Hepatocyte (in vitro differentiated cells): ENCODE measurements at places on chromosomes 2 and 18. TPM values are rescaled to one million over a fixed set of nuclear protein-coding genes. Genes with fewer than 3 reads are reported as not detected.

GRCh38 chr2:238649936-238650518, 197.9 kb upstream of the TWIST2 start:
- no peaks in the 10 kb centered on the region for H3K36me3 ChIP-seq
- H3K27me3 ChIP-seq, result no peaks in the 10 kb centered on the region
- no peaks in the 10 kb centered on the region for H3K4me1 ChIP-seq
- DNase-seq, result no peak

GRCh38 chr2:197803033-197803444, 1.4 kb upstream of the PLCL1 start:
- H3K36me3 ChIP-seq, result no peaks in the 10 kb centered on the region
- H3K27ac ChIP-seq, result no peak overlapping the region
- peaks cover 5% of the 10 kb centered on the region for H3K4me1 ChIP-seq
- H3K27me3 ChIP-seq, result peaks cover 28% of the 10 kb centered on the region

DNA sequence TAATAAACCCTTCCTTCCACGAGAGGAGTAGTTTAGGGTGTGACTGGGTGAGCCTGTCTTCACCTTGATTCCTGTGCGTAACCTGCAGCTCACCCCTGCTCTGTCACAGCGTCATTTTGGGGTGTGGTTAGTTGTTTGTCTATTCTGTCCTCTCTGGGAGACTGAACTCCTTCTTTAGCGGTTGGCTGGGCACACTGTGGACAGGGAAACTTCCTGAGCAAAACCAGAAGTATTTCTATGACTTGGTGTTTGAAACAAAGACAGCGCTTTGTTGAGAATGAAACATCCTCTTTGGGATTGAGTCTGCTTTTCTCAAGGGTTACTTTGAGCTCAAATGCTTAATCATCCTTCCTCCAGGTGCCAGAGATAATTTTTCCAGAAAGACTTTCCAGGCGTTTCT, 270.7 kb downstream of the HRH4 start:
- no peak overlapping the region for H3K4me3 ChIP-seq
- peaks cover 10% of the 10 kb centered on the region for H3K27me3 ChIP-seq
- no peaks in the 10 kb centered on the region for H3K36me3 ChIP-seq
- DNase-seq, result no peak

The RAB17 gene
- 56.8 and 58.3 TPM in 2 replicates for total RNA-seq

- H3K27ac ChIP-seq, result no peak overlapping the region
- H3K4me3 ChIP-seq, result no peak overlapping the region
These were observed 293.0 kb downstream of the RDH14 start for GRCh38 chr2:18267501-18267900.

GRCh38 chr2:161586517-161587167, 37.6 kb upstream of the SLC4A10 start:
- no peaks in the 10 kb centered on the region for H3K36me3 ChIP-seq
- no peak overlapping the region for H3K27ac ChIP-seq
- peaks cover 5% of the 10 kb centered on the region for H3K27me3 ChIP-seq
- H3K4me1 ChIP-seq, result no peaks in the 10 kb centered on the region

- H3K4me1 ChIP-seq, result no peaks in the 10 kb centered on the region
- no peak overlapping the region for H3K4me3 ChIP-seq
- no peaks in the 10 kb centered on the region for H3K36me3 ChIP-seq
- DNase-seq, result no peak
- H3K27me3 ChIP-seq, result no peaks in the 10 kb centered on the region
- H3K27ac ChIP-seq, result no peak overlapping the region
These were observed 25.9 kb upstream of the YES1 start for GRCh38 chr18:837922-838321.

GRCh38 chr2:196218106-196218505, 46.7 kb upstream of the STK17B start:
- H3K4me3 ChIP-seq, result no peak overlapping the region
- H3K27ac ChIP-seq, result no peak overlapping the region
- H3K27me3 ChIP-seq, result no peaks in the 10 kb centered on the region
- no peaks in the 10 kb centered on the region for H3K36me3 ChIP-seq
- H3K4me1 ChIP-seq, result no peaks in the 10 kb centered on the region
- no peak for DNase-seq

GRCh38 chr2:224357098-224357901, 44.6 kb downstream of the FAM124B start:
- H3K4me1 ChIP-seq, result no peaks in the 10 kb centered on the region
- H3K36me3 ChIP-seq, result no peaks in the 10 kb centered on the region
- no peak overlapping the region for H3K4me3 ChIP-seq
- peaks cover 4% of the 10 kb centered on the region for H3K27me3 ChIP-seq

DNA sequence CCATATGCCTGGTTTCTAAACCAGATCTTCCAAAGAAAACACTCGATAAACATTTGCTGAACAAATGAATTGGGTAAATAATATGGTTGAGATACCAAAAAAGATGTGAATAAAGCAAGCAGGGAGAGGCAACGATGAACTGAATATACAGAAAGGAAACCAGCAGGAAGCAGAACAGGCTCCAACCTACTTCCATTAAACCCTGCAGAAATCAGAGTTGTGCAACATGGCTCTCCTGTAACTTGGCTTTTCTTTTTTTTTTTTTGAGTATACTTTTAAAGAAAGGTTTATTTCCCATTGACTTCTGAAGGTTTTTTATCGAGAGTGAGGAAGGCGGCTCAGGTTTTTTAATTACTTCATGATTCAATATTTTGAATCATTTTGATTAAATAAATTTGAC, 23.5 kb downstream of the ITSN2 start:
- no peaks in the 10 kb centered on the region for H3K4me1 ChIP-seq
- no peaks in the 10 kb centered on the region for H3K27me3 ChIP-seq
- no peaks in the 10 kb centered on the region for H3K36me3 ChIP-seq
- H3K27ac ChIP-seq, result no peak overlapping the region
- DNase-seq, result no peak
- H3K4me3 ChIP-seq, result no peak overlapping the region

The UBXN4 gene
- 111 and 121 TPM in 2 replicates for total RNA-seq

GRCh38 chr2:27381577-27382181, 1.1 kb upstream of the ZNF513 start:
- H3K27ac ChIP-seq, result peak overlapping the region; percentile 100
- no peaks in the 10 kb centered on the region for H3K36me3 ChIP-seq
- DNase-seq, result no peak
- peaks cover 20% of the 10 kb centered on the region for H3K4me1 ChIP-seq
- no peaks in the 10 kb centered on the region for H3K27me3 ChIP-seq

DNA sequence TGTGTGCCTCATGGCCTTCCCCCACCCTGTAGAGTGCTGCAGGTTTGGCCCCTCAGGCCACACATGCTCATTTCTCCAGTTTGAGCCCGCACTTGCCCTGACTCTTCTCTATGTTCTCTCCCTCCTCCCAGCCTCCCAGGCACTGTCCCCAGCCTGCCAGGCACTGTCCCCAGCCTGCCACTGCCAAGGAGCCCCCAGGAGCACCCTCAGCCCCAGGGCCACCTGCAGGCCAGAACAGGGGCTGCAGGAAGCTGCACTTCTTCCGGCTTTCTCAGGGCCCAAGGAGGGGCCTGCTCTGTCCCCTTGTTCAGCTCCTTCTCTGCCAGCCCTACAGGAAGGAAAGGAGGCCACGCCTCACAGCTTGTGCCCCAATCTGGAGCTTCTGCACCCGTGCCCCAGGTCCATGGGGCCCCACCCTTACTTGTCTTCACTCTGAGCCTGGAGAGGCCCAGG, 31.6 kb downstream of the CYP26B1 start:
- no peaks in the 10 kb centered on the region for H3K27me3 ChIP-seq
- no peak for DNase-seq
- no peak overlapping the region for H3K4me3 ChIP-seq
- no peak overlapping the region for H3K27ac ChIP-seq
- peaks cover 10% of the 10 kb centered on the region for H3K4me1 ChIP-seq

The NOL4 gene
- total RNA-seq, result 1.3 and 2.0 TPM in 2 replicates

The CNTNAP5 gene
- 0.12 TPM in 1 of 2 replicates, not detected in the other for total RNA-seq

- no peak overlapping the region for H3K4me3 ChIP-seq
- no peak for DNase-seq
- H3K27ac ChIP-seq, result no peak overlapping the region
- H3K36me3 ChIP-seq, result no peaks in the 10 kb centered on the region
These were observed 47.9 kb upstream of the KCNF1 start for GRCh38 chr2:10863837-10864236.

DNA sequence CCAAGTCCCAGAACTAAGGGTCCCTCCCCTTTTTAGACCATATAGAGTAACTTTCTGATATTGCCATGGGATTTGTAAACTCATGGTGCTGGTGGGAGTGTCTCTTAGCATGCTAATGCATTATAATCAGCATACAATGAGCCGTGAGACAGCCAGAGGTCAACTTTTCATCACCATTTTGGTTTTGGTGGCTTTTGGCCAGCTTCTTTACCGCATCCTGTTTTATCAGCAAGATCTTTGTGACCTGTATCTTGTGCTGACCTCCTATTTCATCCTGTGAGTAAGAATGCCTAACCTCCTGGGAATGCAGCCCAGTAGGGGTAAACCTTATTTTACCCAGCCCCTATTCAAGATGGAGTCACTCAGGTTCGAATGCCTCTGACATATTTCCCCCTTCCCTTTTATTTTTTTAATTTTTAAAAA, 148.2 kb downstream of the PHLPP1 start:
- DNase-seq, result no peak
- H3K4me3 ChIP-seq, result no peak overlapping the region
- H3K4me1 ChIP-seq, result no peaks in the 10 kb centered on the region
- no peaks in the 10 kb centered on the region for H3K27me3 ChIP-seq
- no peak overlapping the region for H3K27ac ChIP-seq

The KCNJ3 gene
- total RNA-seq, result 0.88 and 3.0 TPM in 2 replicates

The RBKS gene
- total RNA-seq, result 5.5 and 6.7 TPM in 2 replicates

GRCh38 chr2:112957511-112957910, 20.3 kb upstream of the IL36G start:
- DNase-seq, result no peak
- no peaks in the 10 kb centered on the region for H3K36me3 ChIP-seq
- no peaks in the 10 kb centered on the region for H3K4me1 ChIP-seq

- no peaks in the 10 kb centered on the region for H3K36me3 ChIP-seq
- H3K27ac ChIP-seq, result no peak overlapping the region
- H3K27me3 ChIP-seq, result no peaks in the 10 kb centered on the region
- peaks cover 4% of the 10 kb centered on the region for H3K4me1 ChIP-seq
- no peak for DNase-seq
These were observed 38.0 kb upstream of the ERMN start for GRCh38 chr2:157363612-157364101.

The FKBP1B gene
- total RNA-seq, result 20.2 and 24.4 TPM in 2 replicates

DNA sequence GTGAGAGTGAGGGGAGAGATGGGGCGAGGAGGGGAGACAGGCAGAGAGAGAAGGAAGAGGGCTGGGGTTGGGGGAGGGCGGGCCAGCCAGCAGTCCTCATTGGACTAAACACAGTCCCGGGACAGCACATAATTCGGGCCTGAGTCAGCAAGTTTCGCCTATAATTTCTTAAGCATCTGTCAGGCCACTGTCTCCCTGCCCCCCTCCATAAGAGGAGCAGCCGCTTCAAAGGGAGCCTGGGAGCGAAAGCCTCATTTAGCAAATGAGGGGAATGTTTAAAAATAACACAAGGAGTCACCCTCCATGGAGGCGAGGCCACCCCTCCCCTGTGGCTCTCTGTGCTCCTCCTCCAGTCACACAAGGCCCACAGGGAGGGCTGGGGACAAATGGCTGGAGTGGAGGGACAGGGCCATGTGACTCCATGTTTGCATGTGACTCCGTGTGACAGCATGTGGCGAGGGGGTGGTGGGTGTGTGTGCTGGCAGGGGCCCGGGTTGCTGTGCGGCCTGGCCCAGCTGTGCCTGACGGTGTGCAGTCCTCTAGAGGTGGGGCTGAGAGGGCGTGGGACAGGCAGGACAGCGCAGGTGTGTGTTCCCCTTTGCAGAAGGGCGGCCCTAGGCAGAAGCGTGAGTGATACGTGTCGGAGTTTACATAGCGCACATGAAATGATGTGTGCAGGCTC, 162.4 kb downstream of the CELF4 start:
- no peak overlapping the region for H3K27ac ChIP-seq
- H3K36me3 ChIP-seq, result no peaks in the 10 kb centered on the region
- H3K4me3 ChIP-seq, result no peak overlapping the region
- peak; percentile 56 for DNase-seq
- H3K4me1 ChIP-seq, result no peaks in the 10 kb centered on the region
- H3K27me3 ChIP-seq, result no peaks in the 10 kb centered on the region

The NHEJ1 gene
- total RNA-seq, result 27.8 and 28.2 TPM in 2 replicates

- H3K4me3 ChIP-seq, result no peak overlapping the region
- no peaks in the 10 kb centered on the region for H3K27me3 ChIP-seq
- no peaks in the 10 kb centered on the region for H3K36me3 ChIP-seq
- H3K4me1 ChIP-seq, result peaks cover 5% of the 10 kb centered on the region
- H3K27ac ChIP-seq, result no peak overlapping the region
These were observed 10.7 kb upstream of the IL1RL2 start for GRCh38 chr2:102176172-102176571.

DNA sequence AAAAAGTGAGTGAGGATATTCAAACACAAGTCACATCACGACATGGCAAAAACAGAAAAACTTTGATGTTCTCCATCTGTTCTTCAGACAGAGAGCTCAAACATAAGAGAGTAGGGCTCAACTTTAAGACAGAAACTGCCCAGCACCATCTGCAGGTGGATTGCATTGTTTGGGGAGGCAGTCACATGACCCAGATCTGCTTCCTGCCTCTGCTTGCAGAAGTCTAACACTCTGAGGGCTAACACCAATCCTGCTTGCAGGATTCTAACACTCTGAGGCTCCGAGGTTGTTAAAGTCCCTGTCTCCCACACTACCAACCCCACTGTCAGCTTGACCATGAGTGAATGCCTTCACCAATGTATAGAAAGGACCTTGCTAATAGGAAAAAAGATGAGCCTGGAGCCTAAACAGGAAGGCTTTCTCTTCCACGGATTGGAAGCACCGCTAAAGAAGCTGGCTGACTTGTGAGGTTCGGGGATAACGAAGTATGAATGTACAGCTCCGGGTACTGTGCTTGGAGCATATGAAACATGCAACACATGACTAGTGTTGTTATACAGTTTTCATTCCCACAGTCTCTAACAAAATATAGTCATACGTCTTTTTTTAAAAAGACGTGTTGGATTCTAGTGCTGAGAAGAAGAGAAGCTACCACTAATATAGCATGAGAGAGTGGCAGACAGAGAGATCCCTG, 176.6 kb upstream of the CREB1 start:
- no peak overlapping the region for H3K27ac ChIP-seq
- H3K4me3 ChIP-seq, result no peak overlapping the region
- H3K27me3 ChIP-seq, result no peaks in the 10 kb centered on the region
- no peaks in the 10 kb centered on the region for H3K4me1 ChIP-seq

The BOLL gene
- total RNA-seq, result not detected in 2 replicates

DNA sequence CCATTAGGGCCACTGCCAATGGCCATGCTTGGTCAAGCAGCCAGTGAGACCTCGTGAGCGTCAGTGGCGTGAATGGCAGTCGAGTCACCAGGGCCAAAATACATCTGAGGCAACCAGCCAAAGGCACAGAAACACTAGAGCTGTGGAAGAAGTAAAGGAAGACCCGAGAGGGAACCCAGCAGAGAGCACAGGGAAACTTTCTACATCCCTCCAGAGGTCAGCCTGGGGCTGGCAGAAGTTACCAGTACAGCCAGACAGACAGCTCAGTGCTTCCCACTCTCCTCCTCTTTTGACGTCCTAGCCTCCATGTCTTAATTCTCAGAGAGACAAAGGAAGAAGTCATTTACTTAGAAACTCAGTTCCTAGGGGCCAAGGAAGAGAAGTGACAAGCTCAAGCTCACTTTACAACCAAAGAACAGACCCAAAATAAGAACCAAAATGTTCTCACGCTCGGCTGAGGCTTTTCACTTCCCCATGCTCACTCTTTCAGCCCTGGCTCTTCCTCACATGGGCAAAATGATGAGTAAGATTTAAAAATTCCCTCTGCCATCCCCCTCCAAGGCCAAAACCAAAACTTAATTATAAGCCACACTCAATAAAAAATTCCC, 8.7 kb downstream of the CYRIA start:
- peaks cover 17% of the 10 kb centered on the region for H3K4me1 ChIP-seq
- no peak overlapping the region for H3K4me3 ChIP-seq
- DNase-seq, result no peak

GRCh38 chr2:206797376-206797775, 32.0 kb downstream of the FASTKD2 start:
- no peaks in the 10 kb centered on the region for H3K27me3 ChIP-seq
- DNase-seq, result no peak
- no peak overlapping the region for H3K4me3 ChIP-seq
